ENCODE measurements at places on chromosomes 2 and 18.

DNA sequence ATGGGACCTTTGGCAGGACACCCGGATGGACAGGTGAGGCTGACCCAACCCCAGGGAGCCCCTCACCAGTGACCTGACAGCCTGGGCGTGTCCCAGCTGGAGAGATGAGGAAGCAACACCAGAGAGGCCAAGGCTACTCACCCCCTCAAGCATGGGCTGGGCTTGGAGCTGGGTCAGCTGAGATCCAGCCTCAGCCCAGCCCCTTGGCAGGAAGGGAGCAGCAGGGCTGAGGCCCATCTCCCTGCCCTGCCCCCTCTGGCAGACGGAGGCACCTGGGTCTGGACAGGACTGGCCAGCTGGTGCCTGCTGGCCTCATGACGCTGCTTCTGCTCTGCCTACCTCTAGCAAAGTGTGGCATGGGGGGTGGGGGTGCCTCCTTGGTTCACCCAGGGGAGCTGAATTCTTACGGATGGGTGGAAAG lies 37.8 kb downstream of the HS6ST1 start:
- no peak for DNase-seq

- DNase-seq = no peak
Measured at GRCh38 chr2:80302314-80303005, 2.1 kb downstream of the LRRTM1 start.

GRCh38 chr2:69796174-69796573 lies 33.3 kb upstream of the GMCL1 start:
- DNase-seq = no peak

GRCh38 chr2:83109284-83109683 lies 1349.8 kb downstream of the SUCLG1 start:
- DNase-seq = no peak

- DNase-seq = peak; percentile 58
Measured at GRCh38 chr18:57437766-57438671, 2.8 kb downstream of the ONECUT2 start.

GRCh38 chr2:127516041-127516762 lies 10.1 kb downstream of the IWS1 start:
- DNase-seq = no peak

- DNase-seq = no peak
Measured at GRCh38 chr2:33205693-33206434, 259.1 kb downstream of the LTBP1 start.

DNA sequence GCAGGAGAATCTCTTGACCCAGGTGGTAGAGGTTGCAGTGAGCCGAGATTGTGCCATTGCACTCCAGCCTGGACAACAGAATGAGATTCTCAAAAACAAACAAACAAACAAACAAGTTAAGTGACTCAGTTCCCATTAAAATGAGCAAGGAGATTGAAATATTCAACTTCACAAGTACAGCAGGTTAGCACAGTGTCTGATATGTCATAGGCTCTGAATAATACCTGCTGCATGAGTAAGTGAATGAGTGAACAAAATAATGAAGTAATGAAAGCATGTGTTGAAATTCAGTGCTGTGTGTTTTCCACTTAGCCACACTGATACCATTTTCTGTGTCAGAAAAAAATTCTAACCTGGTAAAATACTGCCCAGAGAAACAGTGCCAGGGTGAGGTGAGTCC lies 41.9 kb upstream of the SETBP1 start:
- DNase-seq = no peak

DNA sequence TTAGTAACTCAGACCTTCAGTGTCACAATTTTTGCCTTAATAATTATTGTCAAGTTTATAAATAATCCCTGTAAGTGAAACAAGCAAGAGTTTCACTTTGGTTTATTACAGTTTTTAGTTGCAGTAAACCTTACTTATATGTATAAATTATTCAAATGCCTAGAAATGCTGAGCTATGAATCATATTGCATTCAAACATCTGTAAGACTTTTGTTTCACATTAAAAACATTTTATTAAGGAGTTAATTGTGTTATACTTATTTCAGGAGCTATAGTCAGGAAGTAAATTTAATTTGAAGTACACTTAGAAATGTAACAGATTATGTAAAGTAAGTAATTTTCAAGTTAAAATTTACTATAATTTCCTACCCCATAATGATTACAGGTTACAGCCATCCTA lies 3.9 kb upstream of the ETAA1 start:
- DNase-seq = no peak

DNA sequence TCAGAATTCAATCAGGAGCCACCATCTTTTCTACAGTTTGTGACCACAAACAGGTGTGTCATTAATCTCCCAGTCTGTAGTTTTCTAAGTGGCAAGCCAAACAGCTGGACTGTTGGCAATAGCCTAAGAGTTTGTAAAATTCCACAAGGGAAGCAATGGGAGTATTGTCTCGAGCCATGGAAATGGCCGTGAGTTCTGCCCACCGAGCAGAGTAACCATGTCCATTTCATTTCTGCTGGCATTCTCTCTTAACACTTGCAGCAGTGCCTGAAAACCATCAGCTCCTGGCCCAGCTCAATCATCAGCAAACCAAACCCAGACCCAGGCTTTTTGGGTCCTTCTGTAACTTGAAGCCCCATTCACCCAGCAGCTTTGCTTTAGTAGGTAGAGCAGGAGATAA lies 387.8 kb upstream of the CDH7 start:
- no peak for DNase-seq

- no peak for DNase-seq
Measured at GRCh38 chr2:173079973-173080860, 4.6 kb downstream of the MAP3K20 start.

- DNase-seq = no peak
Measured at GRCh38 chr2:1816414-1816911, 72.1 kb upstream of the PXDN start.

DNA sequence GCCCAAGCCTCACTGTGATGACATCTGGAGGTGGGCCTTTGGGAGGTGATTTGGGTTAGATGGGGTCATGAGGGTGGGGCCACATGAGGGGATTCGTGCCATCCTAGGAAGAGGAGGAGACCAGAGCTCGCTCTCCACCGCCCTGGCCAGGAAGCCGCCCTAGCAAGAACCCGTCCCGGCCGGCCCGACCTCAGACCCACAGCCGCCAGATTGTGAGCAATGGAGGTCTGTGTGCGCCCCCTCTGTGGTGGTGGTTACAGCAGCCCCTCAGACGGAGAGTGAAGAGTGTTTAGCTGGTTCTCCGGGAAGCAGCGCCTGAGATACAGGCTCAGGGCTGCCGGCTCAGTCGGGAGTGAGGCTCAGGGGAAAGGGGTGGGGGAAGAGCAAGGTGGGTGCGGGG lies 83.3 kb downstream of the RTP5 start:
- no peak for DNase-seq

DNA sequence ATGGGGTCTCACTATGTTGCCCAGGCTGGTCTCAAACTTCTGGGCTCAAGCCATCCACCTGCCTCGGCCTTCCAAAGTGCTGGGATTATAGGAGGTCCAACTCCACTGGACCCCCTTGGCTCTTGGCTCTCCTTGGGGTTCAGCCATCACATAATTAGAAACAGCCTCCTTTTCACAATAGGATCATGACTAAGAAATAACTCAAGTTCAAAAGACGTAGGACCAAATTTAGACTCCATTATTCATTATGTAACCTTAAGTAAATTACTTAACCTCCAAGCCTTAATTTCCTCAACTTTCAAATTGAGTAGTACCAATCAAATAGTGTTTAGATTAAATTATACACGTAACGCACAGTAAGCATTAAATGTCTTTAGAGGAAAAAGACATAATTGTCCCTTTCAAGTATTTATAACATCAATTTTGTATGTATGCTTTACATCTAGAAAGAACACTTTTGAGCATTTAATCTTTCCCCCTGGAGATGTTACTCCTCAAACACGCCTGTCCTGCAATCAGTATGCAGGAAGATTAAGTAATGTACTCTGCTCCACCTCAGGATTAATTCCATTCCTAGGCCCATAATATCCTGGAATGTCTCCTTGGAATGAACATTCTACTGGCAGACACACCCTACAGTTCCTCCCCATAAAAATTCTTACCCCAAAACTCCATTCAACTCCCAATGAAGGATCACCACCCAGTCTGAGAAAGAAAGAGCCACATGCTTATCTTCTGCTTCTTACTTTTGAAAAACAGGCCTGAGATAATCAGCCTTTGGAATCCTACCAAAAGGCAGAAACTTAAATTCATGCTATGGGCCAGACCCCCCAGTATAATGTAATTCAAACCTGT lies 49.1 kb downstream of the COBLL1 start:
- no peak for DNase-seq

DNA sequence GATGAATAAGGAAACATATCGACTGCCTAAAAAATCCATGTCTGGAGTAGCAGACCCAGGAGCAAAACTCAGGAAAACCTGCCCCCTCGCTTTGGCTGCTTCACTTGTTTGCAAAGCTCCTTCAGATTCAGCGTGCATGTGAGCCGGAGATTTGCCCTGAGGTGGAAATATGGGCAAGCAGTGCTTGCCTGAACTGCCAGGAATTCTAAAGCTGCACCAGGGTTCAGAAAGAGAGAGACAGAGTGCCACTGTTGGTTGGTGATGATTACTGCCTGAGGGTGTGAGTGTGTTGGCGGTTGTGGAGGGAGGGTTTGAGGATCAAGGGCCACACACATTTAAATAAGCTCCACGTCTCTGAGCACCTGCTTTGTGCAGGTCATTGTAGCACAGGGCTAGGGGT lies 139.6 kb upstream of the RGPD4 start:
- DNase-seq = no peak

GRCh38 chr2:143117225-143117624 lies 12.0 kb upstream of the ARHGAP15 start:
- no peak for DNase-seq

DNA sequence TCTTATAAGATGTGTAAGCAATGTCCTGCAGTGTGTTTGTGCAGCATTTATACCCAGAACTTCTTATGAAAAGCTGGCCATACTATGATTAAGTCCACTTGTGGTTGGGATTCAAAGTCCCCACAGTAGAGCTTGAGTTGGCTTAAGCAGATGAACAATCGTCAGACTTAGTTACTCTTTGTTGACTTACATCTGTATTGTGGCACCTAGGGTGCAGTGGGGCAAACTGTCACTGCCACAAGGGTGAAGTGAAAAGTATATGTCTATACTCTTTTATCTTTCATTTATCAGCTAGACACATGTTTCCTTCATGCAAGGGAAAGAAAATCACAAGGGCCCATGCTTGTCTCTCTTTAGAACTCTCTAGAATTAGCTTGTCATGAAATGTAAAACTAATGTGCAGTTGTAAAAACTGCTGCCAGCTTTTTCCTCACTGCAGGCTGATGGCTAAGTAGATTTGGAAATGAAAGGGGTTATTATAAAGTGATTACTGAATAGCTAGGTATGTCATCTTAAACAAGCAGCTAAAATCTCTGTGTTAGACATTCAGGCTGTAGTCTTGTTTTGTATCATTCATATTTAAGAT lies 474.5 kb downstream of the PTPRM start:
- DNase-seq = no peak

Measured in DMS 273 treated with DMSO at 0.1 percent for 48 hours (cell line).